Stomach (tissue), 19 donors: ENCODE measurements at places on chromosomes 2 and 18. TPM values are rescaled to one million over a fixed set of nuclear protein-coding genes. Genes with fewer than 3 reads are reported as not detected.

Gene RUFY4
- not detected for polyA plus RNA-seq

Gene KCNIP3
- polyA plus RNA-seq: 4.4 TPM

Gene SIX3
- not detected for polyA plus RNA-seq

Gene GPR35
- 12.8 TPM for polyA plus RNA-seq

GRCh38 chr2:218885981-218886947 lies 5.6 kb downstream of the WNT10A start:
- no peak overlapping the region for H3K27ac ChIP-seq
- H3K27me3 ChIP-seq: peaks cover 51% of the 10 kb centered on the region
- DNase-seq: peak; percentile 50

DNA sequence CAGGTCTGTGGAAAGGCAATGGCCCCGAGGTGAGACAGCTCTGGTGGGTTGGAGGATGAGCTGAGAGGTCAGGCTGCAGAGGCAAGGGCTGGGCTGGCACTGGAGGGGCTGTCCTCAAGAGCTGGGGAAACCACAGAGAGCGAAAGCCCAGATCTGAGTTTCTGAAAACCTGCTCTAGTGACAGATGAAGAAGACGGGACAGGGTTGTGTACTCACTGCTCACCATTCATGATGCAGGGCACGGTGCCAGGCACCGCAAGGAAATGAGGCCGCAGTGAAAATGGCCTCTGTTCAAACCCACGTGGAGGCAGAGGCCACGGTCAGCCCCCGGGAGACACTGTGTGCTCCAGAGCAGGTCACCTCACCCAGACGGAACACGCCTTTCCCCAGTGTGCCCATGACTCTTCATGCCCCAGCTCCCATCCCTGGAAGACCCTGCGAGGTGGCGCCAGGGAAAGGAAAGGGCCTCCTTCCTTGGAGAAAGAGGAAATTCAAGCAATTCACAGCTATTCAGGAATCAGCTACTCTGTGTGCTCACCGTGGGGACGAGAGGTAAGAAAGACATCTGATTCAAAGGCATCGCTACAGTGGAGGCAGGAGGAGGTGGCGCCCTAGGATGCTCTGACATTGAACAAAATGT lies 24.3 kb upstream of the ID2 start:
- H3K4me3 ChIP-seq: no peak overlapping the region
- DNase-seq: no peak
- peaks cover 17% of the 10 kb centered on the region for H3K4me1 ChIP-seq
- no peaks in the 10 kb centered on the region for H3K36me3 ChIP-seq
- H3K27me3 ChIP-seq: no peaks in the 10 kb centered on the region
- no peak overlapping the region for H3K27ac ChIP-seq

DNA sequence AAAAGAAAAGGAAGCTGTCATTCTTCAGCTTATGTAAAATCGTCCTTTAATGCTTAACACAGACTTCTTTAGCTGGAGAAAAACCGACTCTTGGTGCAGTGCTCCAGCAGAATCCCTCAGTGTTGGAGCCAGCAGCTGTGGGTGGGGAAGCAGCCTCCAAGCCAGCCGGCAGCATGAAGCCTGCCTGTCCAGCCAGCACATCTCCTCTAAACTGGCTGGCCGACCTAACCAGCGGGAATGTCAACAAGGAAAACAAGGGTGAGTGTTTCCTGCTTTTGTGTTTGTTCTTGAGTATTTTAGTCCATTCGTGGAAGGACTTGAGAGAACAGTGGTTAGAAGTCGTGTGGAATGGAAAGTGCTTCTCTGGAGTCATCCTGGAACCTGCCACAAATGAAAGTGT lies 38.9 kb downstream of the KDM3A start:
- peaks cover 100% of the 10 kb centered on the region for H3K36me3 ChIP-seq
- peaks cover 29% of the 10 kb centered on the region for H3K4me1 ChIP-seq
- H3K27ac ChIP-seq: no peak overlapping the region

DNA sequence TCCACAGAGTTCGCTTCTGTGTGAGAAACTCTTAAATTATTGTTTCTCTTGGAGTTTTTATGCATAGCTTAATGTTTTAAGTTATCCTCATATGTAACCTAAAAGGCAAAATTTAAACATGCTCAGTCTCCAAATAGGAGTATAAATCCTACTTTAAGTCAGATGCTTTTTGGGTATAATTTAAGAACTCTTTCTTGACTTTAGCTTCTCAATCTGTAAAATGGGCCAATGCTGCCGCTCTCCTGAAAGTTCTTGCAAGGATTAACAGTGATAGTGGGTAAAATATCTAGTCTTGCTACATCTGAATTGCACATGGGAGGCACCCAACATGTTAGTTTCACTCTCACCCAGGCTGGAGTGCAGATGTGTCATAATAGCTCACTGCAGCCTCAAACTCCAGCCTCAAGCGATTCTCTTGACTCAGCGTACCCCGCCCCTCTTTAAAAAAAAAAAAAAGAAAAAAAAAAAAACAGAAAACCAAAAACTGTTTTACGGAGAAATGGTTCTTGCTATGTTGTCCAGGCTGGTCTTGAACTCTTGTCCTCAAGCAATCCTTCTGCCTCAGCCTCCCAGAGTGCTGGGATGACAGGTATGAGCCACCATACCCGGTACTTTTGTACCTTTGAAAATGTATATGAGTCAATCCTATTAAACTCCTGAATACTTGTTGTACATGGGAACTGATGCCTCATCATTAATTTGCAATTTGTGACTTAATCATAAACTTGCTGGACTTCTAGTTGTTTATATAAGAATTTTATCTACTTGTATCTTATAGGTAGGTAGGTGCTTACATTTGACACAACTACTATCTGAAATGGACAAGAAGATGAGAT lies 1.8 kb downstream of the FBXO48 start:
- H3K4me1 ChIP-seq: peaks cover 7% of the 10 kb centered on the region
- H3K27me3 ChIP-seq: no peaks in the 10 kb centered on the region
- H3K27ac ChIP-seq: no peak overlapping the region
- H3K4me3 ChIP-seq: no peak overlapping the region
- no peak for DNase-seq
- no peaks in the 10 kb centered on the region for H3K36me3 ChIP-seq
